Ovary (tissue), 10 donors: ENCODE measurements at places on chromosomes 3 and 15. TPM values are rescaled to one million over a fixed set of nuclear protein-coding genes. Genes with fewer than 3 reads are reported as not detected.

Gene COLQ
- 4.7 TPM for total RNA-seq

Gene GNAT1
- total RNA-seq, result not detected

DNA sequence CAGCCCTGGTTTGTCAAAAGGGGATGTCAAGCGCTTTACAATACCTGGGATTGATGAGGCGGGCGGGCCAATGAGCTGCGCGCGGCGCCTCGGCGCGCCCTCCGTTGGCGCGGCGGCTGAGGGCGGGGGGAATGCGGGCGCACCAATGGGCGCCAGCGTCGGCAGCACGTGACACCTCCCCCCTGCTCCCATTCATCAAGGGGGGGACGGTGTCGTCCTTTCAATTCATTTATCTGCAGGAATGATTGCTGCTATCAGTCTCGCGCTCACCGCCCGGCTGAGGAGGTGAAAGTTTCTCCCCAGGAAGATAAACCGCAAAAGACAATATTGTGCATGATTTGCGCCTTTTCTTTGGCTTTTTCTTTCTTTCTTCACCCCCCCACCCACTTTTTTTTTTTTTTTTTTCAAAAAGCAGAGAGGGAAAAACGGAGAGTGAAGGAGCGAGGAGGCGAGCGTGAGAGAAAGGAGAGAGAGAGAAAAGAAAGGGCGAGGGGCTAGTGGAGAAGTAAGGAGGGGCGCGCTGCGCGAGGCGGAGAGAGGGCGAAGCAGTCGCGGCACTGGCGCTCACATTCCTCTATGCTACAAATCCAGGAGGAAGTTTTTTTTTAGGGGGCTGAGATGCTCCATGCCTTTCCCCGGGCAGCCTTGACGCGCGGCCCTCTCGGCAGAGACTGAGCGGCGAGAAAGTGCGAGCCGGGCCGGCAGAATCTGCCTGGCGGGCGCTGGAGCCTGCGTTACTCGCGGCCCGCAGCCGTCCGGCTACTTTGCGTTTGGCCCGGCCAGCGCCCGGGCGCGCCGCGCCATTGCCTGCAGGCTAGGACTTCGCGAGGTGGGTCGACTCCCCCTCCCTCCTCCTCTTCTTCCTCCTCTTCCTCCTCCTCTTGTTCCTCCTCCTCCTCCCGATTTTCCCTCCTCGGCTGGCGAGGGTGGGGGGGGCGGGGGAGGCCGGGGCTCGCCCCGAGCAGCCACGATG, at the start of gene ZIC1:
ZIC1 (plus strand) TSS at position 223 of the 973 bp plus-strand sequence; CDS start at position 971, 748 bp downstream.
- no peaks in the 10 kb centered on the region for H3K36me3 ChIP-seq
- DNase-seq, result no peak
- H3K27me3 ChIP-seq, result peaks cover 4% of the 10 kb centered on the region
- no peak within 1 kb of the TSS for H3K27ac ChIP-seq
- H3K4me3 ChIP-seq, result peak within 1 kb of the TSS; percentile 10

- H3K27ac ChIP-seq, result peak overlapping the region; percentile 91
- H3K4me1 ChIP-seq, result peaks cover 44% of the 10 kb centered on the region
- DNase-seq, result peak; percentile 79
- H3K36me3 ChIP-seq, result no peaks in the 10 kb centered on the region
- H3K27me3 ChIP-seq, result no peaks in the 10 kb centered on the region
Measured at GRCh38 chr3:123412811-123413604, 35.9 kb downstream of the ADCY5 start.

GRCh38 chr15:20409247-20409646, 132.4 kb downstream of the GOLGA6L6 start:
- no peak overlapping the region for H3K4me3 ChIP-seq
- DNase-seq, result no peak
- H3K27ac ChIP-seq, result no peak overlapping the region
- H3K4me1 ChIP-seq, result no peaks in the 10 kb centered on the region
- H3K36me3 ChIP-seq, result no peaks in the 10 kb centered on the region
- H3K27me3 ChIP-seq, result no peaks in the 10 kb centered on the region

Gene DAZL
- not detected for total RNA-seq

DNA sequence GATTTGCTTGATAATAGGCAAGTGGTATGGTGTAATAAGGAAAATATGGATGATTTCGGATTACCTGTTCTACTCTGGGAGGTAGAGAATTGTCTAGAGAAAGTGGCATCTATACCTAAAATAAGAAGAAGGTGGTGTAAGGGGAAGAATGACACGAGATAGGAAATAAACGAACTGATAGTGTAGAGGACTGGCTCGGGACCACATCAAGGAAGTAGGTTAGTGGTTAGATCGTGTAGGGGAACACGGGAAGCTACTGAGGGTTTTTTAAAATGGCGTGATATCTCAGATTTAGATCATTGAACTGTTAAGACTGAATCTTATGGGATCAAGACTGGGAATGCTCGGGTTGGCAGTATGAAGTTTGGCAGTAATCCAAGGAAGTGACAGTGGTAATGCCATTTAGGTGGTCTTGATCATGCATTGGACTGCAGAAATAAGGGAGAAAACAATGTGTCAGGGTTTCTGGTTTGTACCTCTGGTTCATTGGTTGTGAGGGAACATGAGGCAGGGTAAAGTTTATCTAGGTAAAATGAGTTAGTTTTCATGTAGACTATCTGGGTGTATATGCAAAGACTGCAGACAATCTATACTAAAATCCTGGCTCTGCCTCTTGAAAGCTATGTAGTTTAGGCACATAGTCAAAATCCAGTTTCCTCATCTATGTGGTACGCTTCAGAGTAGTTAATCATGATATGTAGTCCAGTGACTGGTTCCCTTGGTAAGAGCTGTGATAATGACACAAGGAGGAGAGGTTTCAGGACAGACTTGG, 7.4 kb downstream of the RPL14 start:
- no peaks in the 10 kb centered on the region for H3K4me1 ChIP-seq
- H3K27ac ChIP-seq, result no peak overlapping the region
- no peak overlapping the region for H3K4me3 ChIP-seq
- no peaks in the 10 kb centered on the region for H3K36me3 ChIP-seq
- no peaks in the 10 kb centered on the region for H3K27me3 ChIP-seq

GRCh38 chr3:54305409-54306099, 183.2 kb downstream of the CACNA2D3 start:
- no peak overlapping the region for H3K27ac ChIP-seq
- no peaks in the 10 kb centered on the region for H3K27me3 ChIP-seq
- H3K36me3 ChIP-seq, result no peaks in the 10 kb centered on the region

Gene C3orf20
- total RNA-seq, result 0.10 TPM

GRCh38 chr3:111681661-111682426, 86.7 kb upstream of the ZBED2 start:
- H3K4me1 ChIP-seq, result no peaks in the 10 kb centered on the region
- no peak for DNase-seq
- no peaks in the 10 kb centered on the region for H3K36me3 ChIP-seq
- no peak overlapping the region for H3K4me3 ChIP-seq
- no peak overlapping the region for H3K27ac ChIP-seq

Gene USF3
- 16.2 TPM for total RNA-seq
